Esophagus squamous epithelium (tissue), 5 donors: ENCODE measurements at places on chromosomes 1 and 21. TPM values are rescaled to one million over a fixed set of nuclear protein-coding genes. Genes with fewer than 3 reads are reported as not detected.

The ADGRL2 gene
- total RNA-seq, result 59.8 TPM

The RIMS3 gene
- total RNA-seq, result 1.8 TPM

The KCTD3 gene
- total RNA-seq, result 46.2 TPM

The SPRR2A gene
- total RNA-seq, result 5,271 TPM

DNA sequence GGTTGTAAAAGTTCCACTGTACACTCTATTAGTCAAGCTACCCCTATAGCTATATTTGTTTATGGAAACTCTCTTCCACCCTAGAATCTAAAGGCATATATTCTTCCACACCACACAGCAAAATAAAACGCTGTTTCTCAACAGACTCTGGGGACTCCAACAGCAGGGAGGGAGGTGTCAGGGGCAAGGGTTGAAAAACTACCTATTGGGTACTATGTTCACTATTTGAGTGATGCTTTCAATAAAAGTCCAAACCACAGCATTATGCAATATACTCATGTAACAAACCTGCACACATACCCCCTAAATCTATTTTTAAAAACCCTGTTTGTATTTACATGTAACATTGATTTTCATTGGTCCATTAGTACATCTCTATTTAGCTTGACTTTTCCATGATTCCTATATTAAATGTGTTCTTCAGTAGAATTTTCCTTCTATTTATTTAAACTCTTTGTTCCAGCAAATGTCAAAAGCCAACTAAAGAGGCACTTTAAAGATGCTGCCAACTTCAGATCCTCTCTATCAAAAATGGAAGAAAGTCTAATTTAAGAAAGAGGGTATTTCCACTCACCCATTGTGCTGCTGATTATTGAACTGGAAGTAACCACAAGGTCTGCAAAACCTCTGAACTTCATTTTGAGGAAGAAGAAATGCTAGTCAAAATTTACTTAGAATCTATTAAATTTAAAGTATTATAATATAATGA lies 26.2 kb downstream of the RGS7 start:
- no peaks in the 10 kb centered on the region for H3K4me1 ChIP-seq
- no peak overlapping the region for H3K27ac ChIP-seq
- H3K27me3 ChIP-seq, result no peaks in the 10 kb centered on the region
- H3K4me3 ChIP-seq, result no peak overlapping the region

DNA sequence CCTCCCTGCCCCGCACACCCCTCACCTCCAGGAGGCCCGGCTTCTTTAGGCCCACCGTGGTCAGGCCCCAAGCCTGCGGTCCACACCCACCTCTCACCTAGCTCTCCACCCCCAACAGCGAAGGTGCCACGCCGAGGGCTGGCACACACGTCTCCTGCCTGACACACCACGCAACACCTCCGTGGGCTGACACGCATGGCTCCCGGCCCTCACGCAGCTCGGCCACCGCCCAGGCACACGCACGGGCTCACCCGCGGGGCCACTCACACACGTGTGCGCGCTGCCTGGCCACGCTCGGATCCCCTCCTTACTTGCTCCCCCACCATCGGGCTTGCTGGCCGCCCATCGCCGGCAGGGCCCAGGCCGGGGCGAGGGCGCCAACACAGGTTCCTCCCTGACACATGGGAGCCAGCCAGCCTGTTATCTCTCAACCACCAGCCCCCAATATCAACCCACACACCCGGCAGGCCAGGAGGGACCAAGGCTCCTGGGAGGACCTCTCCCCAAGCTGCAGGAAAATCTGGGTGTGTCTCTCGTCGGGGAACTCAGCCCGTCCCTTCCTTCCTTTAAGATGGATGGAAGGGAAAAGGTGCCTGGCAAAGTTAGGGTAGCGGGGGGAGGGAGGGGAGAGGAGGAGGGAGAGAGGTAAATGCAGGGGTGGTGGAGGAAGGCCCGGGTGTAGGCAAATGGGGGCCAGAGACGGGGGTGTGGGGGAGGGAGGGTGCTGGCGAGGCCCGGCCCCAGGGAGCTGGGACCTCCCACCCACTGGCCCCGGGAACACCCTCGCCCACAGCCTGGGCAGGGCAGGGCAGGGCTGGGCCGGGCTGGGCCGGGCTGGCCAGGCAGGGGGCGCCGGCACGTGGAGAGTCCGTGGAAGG lies 546 bp downstream of the ELOVL1 start:
- peaks cover 30% of the 10 kb centered on the region for H3K36me3 ChIP-seq
- peak overlapping the region; percentile 94 for H3K27ac ChIP-seq
- H3K27me3 ChIP-seq, result no peaks in the 10 kb centered on the region
- peaks cover 18% of the 10 kb centered on the region for H3K4me1 ChIP-seq
- no peak for DNase-seq

- no peak for DNase-seq
- no peaks in the 10 kb centered on the region for H3K36me3 ChIP-seq
- no peaks in the 10 kb centered on the region for H3K4me1 ChIP-seq
Observed at GRCh38 chr1:222392556-222392955, 155.3 kb downstream of the HHIPL2 start.

- no peak overlapping the region for H3K4me3 ChIP-seq
- H3K27me3 ChIP-seq, result no peaks in the 10 kb centered on the region
- peaks cover 55% of the 10 kb centered on the region for H3K4me1 ChIP-seq
- H3K27ac ChIP-seq, result no peak overlapping the region
Observed at GRCh38 chr1:214469290-214469689, 82.1 kb downstream of the PTPN14 start.

GRCh38 chr1:97730271-97730670 lies 190.6 kb downstream of the DPYD start:
- H3K4me1 ChIP-seq, result no peaks in the 10 kb centered on the region
- no peak overlapping the region for H3K27ac ChIP-seq
- H3K4me3 ChIP-seq, result no peak overlapping the region
- H3K27me3 ChIP-seq, result no peaks in the 10 kb centered on the region
